Uterus (tissue), 4 donors: ENCODE measurements at places on chromosomes 3 and 15.
A peak's percentile ranks its signal among the peaks of the same experiment; 100 is the strongest.

GRCh38 chr15:47661661-47662180 lies 55.6 kb upstream of the SEMA6D start:
- H3K4me3 ChIP-seq = no peak overlapping the region
- H3K36me3 ChIP-seq = no peaks in the 10 kb centered on the region
- no peaks in the 10 kb centered on the region for H3K4me1 ChIP-seq
- no peak for DNase-seq
- H3K27ac ChIP-seq = no peak overlapping the region

DNA sequence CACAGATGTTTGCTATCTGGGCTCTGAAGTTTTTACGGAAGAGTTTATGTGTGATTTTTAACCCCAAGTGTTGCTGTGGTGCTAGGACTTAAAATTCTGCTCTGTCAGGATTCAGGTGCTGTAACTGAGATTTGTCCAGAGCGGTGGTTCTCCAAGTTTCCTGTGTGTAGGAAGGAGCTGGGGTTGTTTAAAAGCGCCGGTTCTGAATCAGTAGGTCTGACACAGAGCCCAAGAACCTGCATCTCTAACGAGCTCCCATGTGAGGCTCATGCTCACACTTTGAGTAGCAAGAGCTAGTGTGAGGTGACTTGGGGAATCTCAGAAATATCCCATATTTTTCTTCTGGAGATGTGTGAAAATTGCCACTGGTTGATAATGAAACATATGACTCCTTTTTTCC lies 325.5 kb downstream of the SATB1 start:
- no peak for DNase-seq
- H3K4me3 ChIP-seq = no peak overlapping the region
- H3K4me1 ChIP-seq = no peaks in the 10 kb centered on the region
- H3K27ac ChIP-seq = no peak overlapping the region

DNA sequence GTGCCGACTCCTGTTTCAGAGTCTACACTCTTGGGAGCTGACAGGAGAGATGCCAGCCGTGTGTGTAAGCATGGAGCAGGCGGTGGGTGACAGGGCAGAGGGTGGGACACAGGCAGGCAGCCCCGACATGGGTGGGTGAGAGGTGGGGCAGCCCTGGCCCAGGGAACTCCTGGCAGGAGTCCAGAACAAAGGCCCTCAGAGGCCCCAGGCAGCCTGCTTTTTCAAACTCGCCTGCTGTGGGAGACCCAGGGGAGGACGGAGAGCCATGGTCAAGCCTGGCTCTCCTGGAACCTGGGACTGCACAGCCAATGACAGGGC lies 29.3 kb upstream of the SLC41A3 start:
- no peaks in the 10 kb centered on the region for H3K36me3 ChIP-seq
- H3K4me3 ChIP-seq = no peak overlapping the region
- no peaks in the 10 kb centered on the region for H3K4me1 ChIP-seq
- DNase-seq = no peak
- no peak overlapping the region for H3K27ac ChIP-seq
- no peaks in the 10 kb centered on the region for H3K27me3 ChIP-seq

GRCh38 chr3:53161820-53162671 lies 1.0 kb downstream of the PRKCD start:
- H3K4me3 ChIP-seq = peak overlapping the region; percentile 61
- no peaks in the 10 kb centered on the region for H3K36me3 ChIP-seq
- H3K4me1 ChIP-seq = no peaks in the 10 kb centered on the region
- H3K27me3 ChIP-seq = no peaks in the 10 kb centered on the region
- DNase-seq = peak; percentile 37

DNA sequence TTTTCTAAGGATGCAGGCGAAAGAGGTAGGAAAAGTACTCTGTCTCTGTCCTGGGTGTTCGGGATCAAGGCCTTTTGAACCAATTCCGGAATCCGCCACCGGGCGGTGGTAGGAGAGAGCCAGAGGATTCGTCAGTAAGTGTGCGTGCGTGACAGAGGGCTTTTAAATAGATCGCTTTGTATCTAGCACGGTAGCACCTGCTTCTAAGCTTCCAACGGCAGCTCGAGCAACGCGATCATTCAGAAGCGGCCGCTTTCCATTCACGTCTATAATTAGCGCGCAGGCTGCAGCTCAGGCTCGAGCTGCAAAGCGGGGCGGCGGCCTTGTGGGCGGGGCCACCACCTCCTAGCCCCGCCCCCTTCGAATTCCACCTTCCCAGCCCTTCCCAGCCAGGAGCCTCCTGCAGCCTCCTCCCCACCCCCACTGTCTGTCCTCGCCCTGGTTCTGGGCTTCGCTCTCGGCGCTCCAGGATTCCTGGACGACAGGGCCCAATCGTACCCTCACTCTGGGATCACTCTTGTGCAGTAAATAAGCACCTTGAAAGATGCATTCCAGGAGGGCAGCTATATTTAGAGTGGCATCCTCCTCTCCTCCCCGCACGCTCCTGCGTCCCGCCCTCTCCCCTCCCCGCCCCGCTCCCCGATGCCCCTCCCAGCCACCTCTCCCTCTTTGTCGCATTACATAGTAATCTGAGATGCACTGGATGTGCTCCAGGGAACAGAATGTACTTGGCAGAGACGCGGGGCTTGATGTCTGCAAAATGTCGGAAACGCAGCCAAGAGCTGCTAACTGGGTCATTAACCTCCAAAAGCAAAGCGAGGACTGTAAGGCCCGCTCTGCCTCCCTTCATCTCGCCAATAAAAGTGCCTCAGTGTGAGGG lies 224.1 kb upstream of the TPRG1 start:
- H3K4me3 ChIP-seq = peak overlapping the region; percentile 39
- H3K4me1 ChIP-seq = peaks cover 15% of the 10 kb centered on the region
- H3K36me3 ChIP-seq = no peaks in the 10 kb centered on the region
- H3K27ac ChIP-seq = peak overlapping the region; percentile 95
- peak; percentile 97 for DNase-seq
- no peaks in the 10 kb centered on the region for H3K27me3 ChIP-seq

- peak overlapping the region; percentile 87 for H3K27ac ChIP-seq
- no peak for DNase-seq
- peaks cover 3% of the 10 kb centered on the region for H3K4me1 ChIP-seq
- no peaks in the 10 kb centered on the region for H3K36me3 ChIP-seq
Measured at GRCh38 chr3:100400419-100400779, 490 bp downstream of the TOMM70 start.

DNA sequence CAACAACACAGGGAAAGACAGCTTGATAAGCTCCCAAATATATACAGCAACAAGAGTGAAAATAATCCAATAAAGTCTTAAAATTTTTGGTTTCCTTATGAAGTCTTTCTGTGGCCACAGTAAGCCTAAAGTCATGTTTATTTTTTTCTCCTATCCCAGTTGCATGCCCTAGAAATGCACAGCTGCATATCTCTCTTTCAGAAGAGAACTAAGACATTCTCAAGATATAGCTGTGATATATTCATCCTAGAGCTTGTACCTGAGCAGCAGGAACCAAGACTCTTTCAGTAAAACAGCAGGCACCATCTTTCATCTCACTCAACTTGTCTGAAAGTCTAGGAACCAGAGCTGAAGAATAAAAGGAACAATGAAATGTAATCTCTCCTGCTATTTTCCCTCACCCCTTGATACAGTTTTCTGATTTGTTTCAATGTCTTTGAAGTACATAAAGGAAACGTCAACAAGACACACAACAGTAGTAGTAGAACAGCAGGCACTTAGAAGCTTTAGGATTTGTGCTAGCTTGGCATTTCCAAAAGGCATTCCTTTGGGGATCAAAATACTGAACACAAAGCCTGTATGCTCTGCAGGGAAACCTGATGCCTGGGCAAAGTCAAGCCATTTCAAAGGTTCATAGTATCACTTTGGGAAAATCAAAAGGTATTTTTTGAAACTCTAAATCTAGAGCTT lies 536.8 kb downstream of the PYDC2 start:
- no peak overlapping the region for H3K27ac ChIP-seq
- DNase-seq = no peak
- H3K27me3 ChIP-seq = no peaks in the 10 kb centered on the region
- no peak overlapping the region for H3K4me3 ChIP-seq

DNA sequence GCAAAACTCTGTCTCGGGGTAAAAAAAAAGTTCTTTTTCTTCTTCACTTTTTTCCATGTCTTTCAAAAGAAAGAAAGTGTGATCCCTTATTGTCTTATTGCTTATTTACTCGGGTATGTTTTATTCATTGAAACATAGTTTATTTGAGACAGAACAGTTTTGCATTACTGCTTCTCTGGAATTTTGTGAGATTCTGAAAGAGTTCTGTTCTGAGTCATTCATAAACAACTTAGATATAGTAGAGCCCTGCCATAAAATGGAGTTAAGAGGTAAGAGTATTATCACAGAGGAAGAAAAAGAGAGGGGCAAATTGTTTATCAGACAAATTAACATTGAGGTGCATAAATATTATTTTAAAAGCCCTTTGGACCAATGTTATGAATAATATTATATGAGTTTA lies 522.2 kb downstream of the ROBO2 start:
- no peak for DNase-seq
- no peak overlapping the region for H3K27ac ChIP-seq
- H3K36me3 ChIP-seq = no peaks in the 10 kb centered on the region

- no peak overlapping the region for H3K4me3 ChIP-seq
- H3K27me3 ChIP-seq = no peaks in the 10 kb centered on the region
- H3K4me1 ChIP-seq = no peaks in the 10 kb centered on the region
- no peak overlapping the region for H3K27ac ChIP-seq
- DNase-seq = no peak
Measured at GRCh38 chr3:140898340-140899180, 43.1 kb upstream of the SLC25A36 start.

- no peaks in the 10 kb centered on the region for H3K27me3 ChIP-seq
- DNase-seq = no peak
- H3K4me1 ChIP-seq = no peaks in the 10 kb centered on the region
- no peaks in the 10 kb centered on the region for H3K36me3 ChIP-seq
- H3K4me3 ChIP-seq = no peak overlapping the region
- no peak overlapping the region for H3K27ac ChIP-seq
Measured at GRCh38 chr3:197478746-197479668, 76.8 kb downstream of the BDH1 start.

DNA sequence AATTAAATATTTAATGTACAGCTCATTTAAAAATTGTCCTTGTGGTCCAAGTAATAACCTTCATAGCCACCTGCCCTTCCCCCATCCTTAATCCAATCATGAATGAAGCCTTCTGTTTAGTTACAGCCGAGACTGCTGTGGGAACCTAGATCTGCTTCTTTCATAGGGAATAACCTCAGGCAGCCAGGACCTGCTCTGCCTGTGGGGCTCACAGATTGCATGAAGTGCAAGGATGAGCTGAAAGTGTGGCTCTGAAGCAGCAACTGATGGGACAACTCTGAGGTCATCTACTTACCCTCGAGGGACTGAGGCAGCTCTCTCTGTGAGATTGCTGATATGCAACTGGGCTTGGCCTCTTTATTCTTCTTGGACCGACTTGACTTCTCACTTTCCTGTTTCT lies 169.8 kb downstream of the POTEB3 start:
- no peak overlapping the region for H3K27ac ChIP-seq
- H3K4me3 ChIP-seq = no peak overlapping the region
- no peak for DNase-seq
- H3K4me1 ChIP-seq = no peaks in the 10 kb centered on the region
- no peaks in the 10 kb centered on the region for H3K36me3 ChIP-seq
- H3K27me3 ChIP-seq = peaks cover 5% of the 10 kb centered on the region

DNA sequence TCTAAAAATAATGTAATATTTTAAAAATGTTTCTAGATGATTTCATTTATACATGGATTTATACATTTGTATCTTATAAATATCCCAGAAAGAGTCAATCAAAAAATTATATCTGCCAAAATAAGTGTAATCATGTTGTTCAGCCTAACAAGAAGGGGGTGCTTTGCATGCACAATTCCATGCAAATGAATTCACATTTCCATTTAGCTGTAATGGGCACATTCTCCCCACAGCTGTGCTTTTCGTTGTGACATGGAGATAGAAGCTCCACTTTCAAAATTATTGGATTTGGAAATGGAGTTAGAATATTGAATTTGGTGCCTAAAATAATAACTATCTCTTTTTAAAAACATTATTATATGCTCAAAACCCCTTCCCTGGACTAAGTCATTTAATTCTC lies 270.6 kb downstream of the PTPRG start:
- no peaks in the 10 kb centered on the region for H3K4me1 ChIP-seq
- no peak overlapping the region for H3K27ac ChIP-seq
- no peaks in the 10 kb centered on the region for H3K36me3 ChIP-seq
- no peak overlapping the region for H3K4me3 ChIP-seq
- H3K27me3 ChIP-seq = no peaks in the 10 kb centered on the region

- H3K4me1 ChIP-seq = peaks cover 7% of the 10 kb centered on the region
- peak overlapping the region; percentile 63 for H3K27ac ChIP-seq
- no peaks in the 10 kb centered on the region for H3K36me3 ChIP-seq
- H3K27me3 ChIP-seq = no peaks in the 10 kb centered on the region
- DNase-seq = peak; percentile 41
Measured at GRCh38 chr15:71715914-71716313, 94.4 kb upstream of the NR2E3 start.

DNA sequence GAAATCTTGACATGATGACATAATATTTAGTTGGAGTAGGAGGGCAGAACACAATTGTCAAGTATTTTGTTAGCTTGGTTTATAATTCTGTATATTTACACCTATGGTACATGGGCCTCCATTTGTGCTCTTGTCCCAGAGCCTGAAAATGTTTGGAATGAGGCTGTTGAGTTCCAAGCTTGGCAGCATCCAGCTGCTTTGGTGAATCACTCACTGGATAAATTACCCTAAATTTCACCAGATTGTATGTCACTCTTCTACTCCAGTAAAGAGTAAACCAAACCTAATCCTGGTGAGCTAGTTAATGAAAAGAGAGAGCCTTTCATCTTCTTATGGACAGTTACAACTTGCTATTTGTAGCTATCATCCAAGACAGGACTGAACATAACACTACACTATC lies 928.7 kb downstream of the DIPK2A start:
- no peaks in the 10 kb centered on the region for H3K4me1 ChIP-seq
- no peak overlapping the region for H3K4me3 ChIP-seq
- DNase-seq = no peak
- no peak overlapping the region for H3K27ac ChIP-seq

DNA sequence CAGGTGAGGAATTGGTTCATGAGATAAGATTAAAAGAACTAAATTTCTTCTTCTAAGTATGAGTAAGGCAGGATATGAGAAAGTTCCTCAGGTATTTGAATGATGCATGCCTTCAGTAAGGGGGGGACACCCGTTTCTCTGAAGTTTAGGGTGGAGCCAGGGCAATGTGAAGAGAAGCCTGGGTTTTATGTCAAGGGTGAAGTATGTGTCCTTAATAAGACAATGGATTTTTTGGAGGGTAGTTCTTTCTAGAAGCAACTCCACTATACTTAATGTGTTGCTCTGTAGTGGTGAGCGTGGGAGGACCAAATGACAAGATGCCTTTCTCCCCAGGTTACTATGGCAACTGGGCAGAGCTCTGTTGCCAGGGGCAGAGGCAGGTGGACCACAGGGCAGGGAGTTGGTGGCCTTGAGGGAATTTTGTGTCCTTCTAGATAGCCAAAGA lies 44.0 kb downstream of the PHLDB2 start:
- no peaks in the 10 kb centered on the region for H3K4me1 ChIP-seq
- no peak overlapping the region for H3K4me3 ChIP-seq
- no peaks in the 10 kb centered on the region for H3K27me3 ChIP-seq
